ENCODE measurements at places on chromosomes 7 and 10. TPM values are rescaled to one million over a fixed set of nuclear protein-coding genes. Genes with fewer than 3 reads are reported as not detected.

DKK1 gene
- 0.76 TPM for polyA plus RNA-seq

- H3K4me3 ChIP-seq, result no peak overlapping the region
- H3K36me3 ChIP-seq, result no peaks in the 10 kb centered on the region
- no peak overlapping the region for H3K27ac ChIP-seq
- no peaks in the 10 kb centered on the region for H3K4me1 ChIP-seq
- no peaks in the 10 kb centered on the region for H3K27me3 ChIP-seq
- DNase-seq, result no peak
Measured at GRCh38 chr7:64849924-64850499, 53.1 kb upstream of the ZNF273 start.

- no peaks in the 10 kb centered on the region for H3K27me3 ChIP-seq
- H3K27ac ChIP-seq, result no peak overlapping the region
- peaks cover 48% of the 10 kb centered on the region for H3K36me3 ChIP-seq
- no peak overlapping the region for H3K4me3 ChIP-seq
- peak; percentile 37 for DNase-seq
Measured at GRCh38 chr7:55977831-55978230, 13.4 kb downstream of the NIPSNAP2 start.

- no peaks in the 10 kb centered on the region for H3K27me3 ChIP-seq
- peak overlapping the region; percentile 91 for H3K27ac ChIP-seq
- peaks cover 46% of the 10 kb centered on the region for H3K4me1 ChIP-seq
- peaks cover 65% of the 10 kb centered on the region for H3K36me3 ChIP-seq
- no peak overlapping the region for H3K4me3 ChIP-seq
Measured at GRCh38 chr10:95266674-95267095, 24.1 kb downstream of the PDLIM1 start.

GRCh38 chr10:80382989-80383388 lies 25.4 kb upstream of the PRXL2A start:
- no peak for DNase-seq
- H3K4me3 ChIP-seq, result no peak overlapping the region
- H3K4me1 ChIP-seq, result no peaks in the 10 kb centered on the region
- H3K27ac ChIP-seq, result no peak overlapping the region

HMX3 gene
- polyA plus RNA-seq, result not detected
